ENCODE measurements at places on chromosomes 7 and 10.

DNA sequence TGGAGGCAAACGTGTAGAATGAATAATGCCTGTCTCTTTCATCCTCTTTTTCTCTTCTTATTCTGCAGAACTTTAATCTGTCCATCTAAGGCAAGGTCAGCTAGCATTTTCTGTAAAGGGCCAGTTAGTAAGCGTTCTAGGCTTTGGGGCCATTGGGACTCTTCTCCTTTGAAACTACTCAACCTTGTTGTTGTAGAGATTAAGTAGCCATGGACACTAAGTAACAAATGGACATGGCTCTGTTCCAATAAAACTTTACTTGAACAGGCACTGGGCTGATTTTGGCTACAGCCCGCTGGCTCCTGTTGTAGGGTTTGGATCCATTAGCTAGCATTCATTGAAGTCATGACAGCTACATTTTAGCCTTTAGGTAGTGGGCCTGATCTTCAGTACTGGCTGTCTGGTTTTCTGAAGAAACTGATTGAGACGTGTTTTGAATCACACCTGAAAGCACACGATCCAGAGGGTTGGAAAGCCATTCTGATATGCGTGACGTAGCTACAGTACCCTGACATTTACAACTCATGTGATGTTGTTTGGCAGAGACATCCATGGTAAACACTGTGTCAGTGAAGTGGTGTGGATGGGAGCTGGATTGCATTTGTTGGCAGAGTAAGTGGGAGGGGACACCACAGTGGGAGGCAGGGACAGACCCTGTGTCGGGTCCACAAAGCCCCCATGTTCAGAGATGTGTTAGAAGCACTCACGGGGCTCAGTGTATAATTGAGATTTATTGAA, 92.5 kb downstream of the MTPN start:
- DNase-seq: no peak

DNA sequence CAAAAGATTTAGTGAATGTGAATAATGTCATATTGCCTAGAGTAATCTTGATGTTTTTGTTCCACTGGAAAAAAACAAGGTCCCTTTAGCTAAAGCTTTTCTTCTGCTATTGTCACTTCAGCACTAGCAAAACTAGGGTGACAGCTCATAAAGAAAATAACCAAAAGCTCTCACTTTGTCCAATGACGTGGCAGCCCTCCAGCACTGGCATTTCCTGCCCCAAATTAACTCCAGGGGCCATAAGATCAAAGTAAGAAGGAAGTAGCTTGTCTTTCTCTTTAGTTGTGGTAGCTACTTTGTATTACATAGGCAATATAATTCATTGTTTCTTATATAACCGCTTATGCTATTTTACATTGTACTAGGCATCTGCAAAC, 47.3 kb downstream of the LRRN3 start:
- no peak for DNase-seq

DNA sequence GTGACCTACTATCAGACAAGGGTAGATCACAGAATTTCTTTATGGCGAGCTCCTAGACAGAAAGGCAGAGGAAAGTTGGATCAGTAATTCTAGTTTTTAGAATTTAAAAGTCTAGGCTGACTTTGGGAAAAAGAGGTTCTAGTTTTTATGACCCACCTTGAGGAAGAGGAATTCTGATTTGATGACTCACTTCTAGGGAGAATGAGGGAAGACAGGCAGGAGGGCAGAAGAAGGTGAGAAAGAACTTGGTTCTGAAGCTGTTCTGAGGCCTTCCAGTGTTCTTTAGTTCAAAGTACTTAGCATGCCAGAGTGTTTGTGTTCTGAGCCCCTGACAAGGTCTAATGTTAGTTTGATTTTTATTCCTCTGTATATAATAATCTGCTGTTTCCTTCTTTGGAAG, 97.2 kb downstream of the PODXL start:
- DNase-seq: no peak

DNA sequence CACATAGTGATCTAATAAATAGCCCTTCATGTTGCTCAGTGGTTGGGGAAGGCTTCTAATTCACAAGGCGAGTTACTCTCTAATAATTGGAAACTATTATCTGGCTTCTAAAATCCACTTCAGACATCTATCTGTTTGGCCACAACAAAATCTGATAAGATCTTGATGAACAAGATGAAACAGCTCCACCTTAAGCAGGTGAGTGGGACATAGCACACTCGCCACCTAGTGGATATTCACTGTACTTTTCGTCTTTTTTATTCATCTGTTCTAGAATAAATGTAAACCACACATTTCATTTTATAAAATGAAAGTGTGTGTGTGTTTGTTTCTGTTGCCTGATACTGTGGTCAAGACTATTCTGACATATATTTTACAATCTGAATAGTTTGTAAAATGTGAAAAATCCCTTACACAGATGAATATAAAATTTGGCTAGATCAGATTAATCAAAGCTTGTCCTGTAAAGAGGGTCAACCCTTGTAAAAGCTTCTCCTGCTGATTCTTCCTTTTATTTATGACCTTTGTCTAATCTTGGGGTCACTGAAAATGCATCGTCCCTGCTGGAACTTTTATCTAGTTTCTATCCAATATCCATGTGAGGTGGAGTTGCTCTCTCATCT, 26.5 kb upstream of the CNTNAP2 start:
- DNase-seq: peak; percentile 48

GRCh38 chr10:73408061-73408460, 5.8 kb downstream of the ANXA7 start:
- DNase-seq: no peak

GRCh38 chr10:45410807-45411606, 37.0 kb downstream of the ALOX5 start:
- no peak for DNase-seq

GRCh38 chr10:102678842-102679289, 34.6 kb downstream of the TRIM8 start:
- DNase-seq: peak; percentile 50

DNA sequence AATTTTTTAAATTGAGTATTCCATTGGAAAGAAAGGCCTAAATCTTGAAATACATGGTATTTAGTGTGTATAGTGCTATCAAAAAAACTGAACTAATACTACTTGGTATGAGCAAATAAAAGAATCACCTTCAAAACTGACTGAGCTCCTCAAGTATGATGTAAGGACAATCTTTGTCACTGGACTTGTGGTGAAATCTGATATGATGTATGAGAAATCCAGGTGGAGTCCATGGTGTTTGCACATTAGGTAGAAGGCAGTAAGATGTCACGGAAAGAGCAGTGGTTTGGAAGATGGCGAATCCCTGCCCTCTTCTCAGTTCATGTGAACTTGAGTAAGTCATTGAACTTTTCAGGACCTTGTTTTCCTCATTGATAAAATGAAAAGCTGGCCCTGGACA, 62.1 kb upstream of the COL1A2 start:
- no peak for DNase-seq

DNA sequence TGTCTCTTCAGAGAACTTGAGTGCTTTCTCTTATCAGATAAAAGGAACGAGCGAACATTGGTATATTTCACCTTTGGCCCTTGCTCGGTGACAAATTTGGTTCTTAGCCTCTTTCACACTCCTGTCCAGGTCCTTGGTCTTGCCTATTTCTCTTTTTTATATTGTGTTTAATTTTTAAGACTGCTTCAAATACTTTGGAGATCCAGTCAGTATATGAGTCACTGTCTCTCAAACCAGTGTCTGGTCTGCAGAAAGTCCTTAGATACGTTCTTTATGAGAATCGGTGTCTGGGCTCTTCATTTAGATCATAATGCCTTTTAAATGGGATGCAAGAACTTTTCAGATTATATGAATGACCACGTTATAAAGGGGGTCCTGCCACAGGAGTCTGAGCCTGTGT, 55.0 kb downstream of the PIK3AP1 start:
- peak; percentile 27 for DNase-seq

DNA sequence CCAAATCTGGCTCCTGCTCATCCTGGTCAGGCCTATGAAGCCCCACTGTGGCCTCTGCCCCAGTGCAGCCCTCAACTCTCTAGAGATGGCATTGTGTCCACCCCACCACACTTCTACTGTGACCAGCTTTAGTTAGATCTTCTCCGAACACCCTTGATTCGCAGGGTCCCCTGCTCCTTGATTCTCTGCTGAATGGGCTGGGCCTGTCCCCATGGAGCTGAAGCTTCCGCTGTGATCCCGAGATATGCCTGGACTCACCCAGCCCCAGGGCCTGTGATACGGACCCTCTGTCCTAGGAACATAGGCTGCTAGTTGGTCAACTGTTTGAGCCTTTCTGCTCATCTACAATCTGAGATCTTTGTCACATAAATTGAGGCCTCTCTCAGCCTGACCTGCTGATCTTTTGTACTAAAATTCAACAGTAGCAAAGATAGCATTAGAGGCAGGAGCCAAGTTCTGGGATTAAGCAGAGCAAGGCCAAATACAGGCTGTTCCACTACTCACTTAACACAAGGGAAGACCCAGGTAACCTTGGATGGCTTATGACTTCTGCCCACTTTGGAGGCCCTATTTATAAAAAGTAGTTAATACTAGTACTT, 6.5 kb upstream of the PPIF start:
- no peak for DNase-seq

DNA sequence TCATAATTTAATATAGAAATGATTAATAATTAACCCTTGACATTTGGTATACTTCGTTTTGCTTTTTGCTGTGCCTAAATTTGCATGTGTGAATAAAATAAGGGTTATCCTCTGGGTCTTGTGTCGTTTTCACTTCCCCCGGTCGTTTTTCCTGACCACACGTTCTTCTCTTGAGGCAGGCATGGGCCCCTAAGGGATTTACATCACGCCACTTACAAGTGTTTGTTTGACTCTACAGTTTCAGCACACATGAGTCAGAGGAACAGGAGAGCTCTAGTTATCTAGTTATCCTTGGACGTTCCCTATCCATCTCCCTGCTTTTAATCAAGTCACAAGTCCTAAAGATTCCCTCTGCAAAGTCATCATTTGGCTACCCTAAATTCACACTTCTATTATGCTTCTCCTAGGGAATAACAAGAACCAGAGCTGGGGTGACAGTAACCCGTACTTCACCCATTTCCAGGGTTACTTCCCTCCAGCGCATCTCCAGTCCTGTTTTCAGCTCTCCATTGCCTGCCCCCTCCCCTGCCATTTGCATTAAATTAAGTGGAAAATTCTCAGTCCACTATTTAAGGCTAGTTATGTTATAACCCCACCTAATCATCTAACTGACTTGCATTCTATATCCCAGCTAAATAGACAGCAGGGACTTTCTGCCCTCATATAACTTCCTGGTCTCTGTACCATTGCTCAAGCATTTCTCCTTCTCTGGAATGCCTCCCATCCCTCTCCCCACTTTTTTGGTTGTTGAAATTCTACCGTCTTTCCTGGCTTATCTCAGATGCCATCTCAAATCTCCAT, 206.9 kb downstream of the PTEN start:
- peak; percentile 28 for DNase-seq

- no peak for DNase-seq
Measured at GRCh38 chr10:93553482-93554315, 12.8 kb upstream of the FFAR4 start.

GRCh38 chr7:45680776-45681175, 106.6 kb downstream of the ADCY1 start:
- no peak for DNase-seq

DNA sequence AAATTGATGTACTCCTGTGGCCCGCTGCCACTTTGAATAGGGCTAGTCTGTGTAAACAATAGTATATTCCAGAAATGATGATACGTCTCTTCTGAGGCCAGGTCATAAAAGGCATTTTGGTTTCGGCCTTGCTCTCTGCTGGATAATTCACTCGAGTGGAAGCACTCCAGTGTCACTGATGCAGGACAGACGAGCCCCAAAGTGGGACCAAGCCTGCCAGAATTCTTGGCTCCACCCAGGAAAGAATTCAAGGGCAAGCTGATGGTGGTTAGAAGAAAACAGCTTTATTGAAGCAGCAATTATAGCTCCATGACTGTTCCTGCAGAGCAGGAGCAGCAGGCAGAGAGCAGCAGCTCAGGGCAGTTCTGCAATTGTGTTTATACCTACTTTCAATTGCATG, 717.6 kb downstream of the GRM8 start:
- DNase-seq: no peak

GRCh38 chr10:77455561-77455960, 182.0 kb downstream of the KCNMA1 start:
- peak; percentile 25 for DNase-seq

- peak; percentile 48 for DNase-seq
Measured at GRCh38 chr10:87846023-87846422, 17.3 kb downstream of the KLLN start.

- DNase-seq: peak; percentile 28
Measured at GRCh38 chr10:48363617-48364355, 57.3 kb downstream of the MAPK8 start.

- DNase-seq: no peak
Measured at GRCh38 chr10:86888585-86889381, 68.6 kb downstream of the MMRN2 start.

- no peak for DNase-seq
Measured at GRCh38 chr7:149468208-149468607, 7.3 kb upstream of the ZNF777 start.

DNA sequence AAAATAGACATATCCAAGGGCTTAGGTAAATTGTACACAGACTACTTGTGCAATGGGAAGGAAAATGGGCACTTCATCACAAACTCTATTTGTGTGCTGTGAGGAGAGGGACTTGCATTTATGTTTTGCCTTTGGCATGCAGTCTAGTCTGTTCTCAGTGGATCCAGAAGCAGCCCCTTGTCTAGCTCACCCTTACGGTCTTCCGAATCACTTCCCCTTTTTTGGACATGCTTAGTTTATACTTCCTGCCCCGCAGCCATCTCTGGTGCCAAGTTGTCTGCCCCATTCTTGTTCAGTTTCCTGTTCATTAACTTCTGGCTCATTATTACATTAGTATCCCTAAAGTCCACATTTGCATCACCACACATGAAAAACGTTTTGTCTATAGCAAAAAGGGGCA, 161.6 kb downstream of the NRCAM start:
- no peak for DNase-seq

DNA sequence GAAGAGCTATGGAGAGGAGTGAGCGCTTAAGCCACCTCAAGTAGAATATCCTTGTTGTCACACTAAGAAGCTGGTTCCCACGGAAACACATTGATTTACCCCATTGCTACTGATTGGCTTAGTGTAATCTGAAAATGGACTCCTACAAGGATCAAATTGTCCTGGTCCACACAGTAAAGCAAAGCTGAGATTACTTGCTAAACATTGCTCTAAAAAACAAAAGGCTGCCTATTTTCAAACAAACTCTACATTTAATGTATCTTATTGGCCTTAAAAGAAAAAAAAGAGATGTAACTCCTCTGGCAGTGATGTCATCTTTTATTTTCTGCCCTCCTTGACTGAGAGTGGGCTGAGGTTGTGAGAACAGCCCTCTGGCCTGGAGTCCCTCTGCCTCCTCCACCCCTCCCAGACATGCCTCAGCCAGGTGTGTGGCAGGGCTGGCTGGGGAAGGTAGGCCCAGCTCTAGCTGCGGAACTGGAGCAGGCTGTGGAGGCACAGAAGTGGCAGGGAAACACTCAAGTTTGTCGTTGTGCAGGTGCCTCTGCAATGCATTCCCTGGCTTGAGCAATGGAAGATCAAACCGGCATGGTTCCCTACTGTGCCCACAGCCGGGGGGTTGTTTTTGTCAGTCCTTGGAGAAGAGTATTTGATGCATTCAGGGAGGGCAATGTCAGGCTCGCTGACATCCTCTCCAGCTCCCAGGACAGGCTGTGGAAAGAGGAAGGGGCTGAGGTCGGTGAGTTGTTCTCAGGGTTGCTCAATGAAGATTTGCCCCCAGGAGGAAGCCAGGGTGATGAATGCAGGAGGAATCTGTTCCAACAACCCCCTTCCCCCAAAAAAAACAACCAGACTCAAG, 9.1 kb downstream of the KLF6 start:
- DNase-seq: peak; percentile 47

- no peak for DNase-seq
Measured at GRCh38 chr10:50439187-50439586, 184.6 kb downstream of the SGMS1 start.
